Left forelimb (tissue), 1 donor: ENCODE measurements at places on chromosomes 2 and 18.

GRCh38 chr2:9030190-9030589 lies 26.7 kb upstream of the MBOAT2 start:
- no peak for DNase-seq

DNA sequence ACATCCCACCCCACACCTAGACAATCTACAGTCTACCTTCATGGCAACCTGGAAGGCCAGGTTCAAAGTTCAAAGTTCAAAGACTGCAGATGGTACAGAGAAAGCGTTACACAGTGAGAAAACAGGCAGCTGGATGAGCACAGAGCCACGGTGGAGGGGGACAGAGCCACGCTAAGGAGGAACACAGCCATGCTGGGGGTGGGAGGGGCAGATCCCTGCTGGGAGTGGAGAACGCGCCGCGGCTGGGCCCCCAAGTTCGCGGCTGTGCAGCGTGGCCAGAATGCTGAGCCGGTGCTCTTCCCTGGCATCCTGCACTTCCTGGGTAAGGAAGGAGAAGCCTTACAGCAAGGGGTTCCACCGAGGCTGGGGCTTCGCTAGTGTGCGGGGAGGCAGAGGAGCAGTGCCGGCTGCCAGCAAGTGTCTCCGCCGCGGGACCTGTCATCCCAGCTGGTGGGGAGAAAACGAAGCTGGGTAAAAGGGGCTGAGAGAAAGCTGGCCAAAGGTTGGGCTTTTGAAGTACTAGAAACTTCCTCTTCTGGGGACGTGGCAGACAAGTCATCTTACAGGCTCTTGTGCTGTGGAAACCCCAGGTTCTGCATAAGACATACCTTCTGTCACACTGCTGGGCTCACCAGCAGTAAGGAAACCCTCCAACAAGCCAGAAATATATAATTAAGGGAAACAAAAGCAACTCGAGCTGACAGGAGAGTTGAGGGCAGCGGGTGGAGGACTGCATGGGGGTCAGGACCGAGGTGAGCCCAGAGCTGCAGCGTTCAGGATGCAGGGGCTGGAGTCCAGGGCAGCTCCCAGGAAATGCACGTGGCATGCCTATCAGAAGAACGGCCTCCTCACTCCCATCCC lies 115.5 kb downstream of the HDAC4 start:
- no peak for DNase-seq

GRCh38 chr2:8196316-8196715 lies 485.5 kb upstream of the ID2 start:
- no peak for DNase-seq

DNA sequence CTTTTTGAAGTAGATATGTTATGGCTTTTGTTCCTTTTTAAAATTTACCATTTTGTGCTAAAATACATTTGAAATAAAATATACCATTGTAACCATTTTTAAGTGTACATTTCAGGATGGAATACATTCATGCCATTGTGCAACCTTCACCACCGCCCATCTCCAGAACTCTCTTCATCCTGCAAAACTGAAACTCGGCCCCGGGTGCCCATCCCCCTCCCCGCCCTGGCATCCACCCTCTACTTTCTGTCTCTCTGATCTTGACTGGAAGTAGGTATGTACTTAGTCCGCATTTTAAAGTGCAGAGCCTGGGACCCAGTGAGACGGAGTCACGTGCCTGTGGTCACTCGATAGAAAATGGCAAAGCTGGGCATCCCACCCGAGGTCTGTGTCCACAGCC lies 45.6 kb downstream of the DIPK1C start:
- no peak for DNase-seq

- no peak for DNase-seq
Observed at GRCh38 chr18:25250474-25250851, 101.5 kb downstream of the ZNF521 start.

DNA sequence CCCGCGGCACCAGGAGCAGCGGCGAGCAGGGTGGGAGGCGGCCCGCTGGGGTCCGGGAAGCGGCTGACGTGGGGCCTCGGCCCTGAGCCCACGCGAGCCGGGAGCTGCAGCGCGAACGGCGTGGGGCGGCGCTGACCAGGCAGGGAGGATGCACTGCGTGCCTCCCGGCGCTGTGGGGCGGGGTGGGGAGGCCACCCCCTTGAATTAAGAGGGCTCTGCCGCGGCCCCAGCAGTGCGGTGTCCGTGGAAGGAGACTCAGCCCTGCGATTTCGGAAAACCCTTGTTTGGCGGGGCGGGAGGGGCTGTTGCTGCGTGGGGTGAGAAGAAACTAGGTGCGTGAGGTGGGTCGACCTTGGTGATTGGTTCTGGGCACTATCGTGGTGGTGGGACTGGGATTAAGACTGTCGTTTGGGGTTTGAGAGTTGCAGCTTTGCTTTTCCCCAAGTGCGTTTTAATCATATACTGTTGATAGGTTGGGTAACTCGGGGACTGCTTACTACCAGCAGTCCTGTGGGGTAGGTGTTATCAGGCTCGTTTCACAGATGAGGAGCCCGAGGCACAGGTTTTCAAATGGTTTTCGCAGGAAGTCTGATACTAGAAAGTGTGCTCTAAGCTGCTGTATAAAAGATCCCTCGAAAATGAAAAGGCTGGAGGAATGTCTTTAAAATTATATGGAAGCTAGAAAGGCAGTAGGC lies 722 bp downstream of the ACSL3 start:
- no peak for DNase-seq

- peak; percentile 53 for DNase-seq
Observed at GRCh38 chr2:71944183-71944550, 203.5 kb downstream of the CYP26B1 start.

- DNase-seq = no peak
Observed at GRCh38 chr2:219897456-219897855, 270.0 kb downstream of the SLC4A3 start.

DNA sequence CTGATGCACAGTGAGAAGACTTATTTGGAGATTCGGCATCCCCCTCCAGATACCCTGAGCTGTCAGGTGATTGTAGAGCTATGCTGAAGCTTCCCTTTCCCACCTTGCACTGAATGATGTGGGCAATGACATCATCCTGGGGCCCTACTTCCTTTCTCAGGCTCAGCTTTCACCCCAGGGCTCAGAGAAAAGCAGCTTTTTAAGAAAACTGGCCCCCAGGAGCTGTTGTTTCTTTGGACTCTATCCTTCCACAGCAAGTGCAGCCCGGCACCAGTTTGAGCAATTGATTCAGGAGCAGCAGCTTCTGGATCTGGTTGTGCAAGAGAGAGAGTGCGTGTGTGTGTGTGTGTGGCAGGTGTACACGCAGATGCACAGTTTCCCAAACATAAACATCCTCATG lies 251.3 kb downstream of the ANAPC1 start:
- no peak for DNase-seq

- DNase-seq = no peak
Observed at GRCh38 chr2:57504787-57505186, 541.8 kb upstream of the VRK2 start.

DNA sequence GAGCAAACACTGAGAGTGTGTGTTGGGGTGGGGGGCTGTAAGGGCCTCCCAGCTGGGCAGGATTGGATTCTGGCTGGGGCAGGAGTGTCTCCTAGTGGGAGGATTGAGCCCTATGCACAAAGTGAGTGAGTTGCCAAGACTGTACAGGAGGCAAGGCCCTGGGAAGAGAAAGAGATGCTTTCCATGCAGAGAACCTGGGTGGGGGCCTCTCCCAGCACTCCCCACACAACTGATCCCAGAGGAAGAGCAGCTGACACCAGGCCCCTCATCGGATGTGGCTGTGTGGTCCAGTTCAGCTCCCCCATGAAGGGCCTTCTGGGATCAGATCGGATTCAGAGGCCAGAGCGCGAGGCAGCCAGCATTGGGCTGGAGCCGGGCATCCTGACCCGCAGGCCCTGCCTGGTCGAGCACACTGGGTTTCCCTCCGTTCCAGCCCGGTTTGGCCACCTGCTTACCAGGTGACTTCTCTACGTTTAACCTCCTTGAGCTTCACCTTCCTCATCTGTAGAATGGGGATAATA lies 49.4 kb upstream of the FAHD2A start:
- DNase-seq = no peak

GRCh38 chr2:174544156-174544555 lies 53.4 kb downstream of the WIPF1 start:
- DNase-seq = no peak

GRCh38 chr2:132439703-132440398 lies 23.2 kb downstream of the GPR39 start:
- DNase-seq = no peak

DNA sequence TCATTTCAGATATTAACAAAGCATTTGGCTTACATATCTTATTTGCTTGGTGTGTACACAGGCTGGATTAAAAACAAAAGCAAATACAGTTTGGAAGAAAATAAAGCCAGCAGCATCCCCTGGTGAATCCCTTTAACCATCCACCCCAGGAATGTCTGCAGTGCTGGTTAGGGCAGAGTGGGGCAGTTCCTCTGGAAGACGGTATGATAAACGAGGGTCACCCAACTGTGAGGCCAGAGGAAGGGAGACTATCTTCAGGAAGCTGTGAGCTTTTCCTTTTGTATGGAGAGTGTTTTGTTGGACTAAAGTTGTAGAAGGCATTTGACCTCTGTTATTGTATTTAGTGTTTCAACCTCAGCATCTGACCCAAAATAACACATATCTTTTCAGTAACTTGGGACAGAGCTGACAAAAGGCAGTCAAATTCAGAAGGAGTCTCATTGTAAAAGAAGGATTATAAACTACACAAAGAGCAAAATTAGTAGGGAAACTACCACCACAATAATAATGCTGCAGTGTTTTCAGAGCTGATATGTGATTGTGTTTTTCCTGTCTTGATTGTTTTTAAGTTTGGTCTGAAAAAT lies 159.1 kb downstream of the FMNL2 start:
- DNase-seq = no peak

- no peak for DNase-seq
Observed at GRCh38 chr2:73917696-73918207, 8.9 kb upstream of the DGUOK start.

GRCh38 chr18:63307551-63308200 lies 11.9 kb downstream of the BCL2 start:
- DNase-seq = no peak

- DNase-seq = no peak
Observed at GRCh38 chr2:237763812-237764211, 34.8 kb upstream of the RBM44 start.

DNA sequence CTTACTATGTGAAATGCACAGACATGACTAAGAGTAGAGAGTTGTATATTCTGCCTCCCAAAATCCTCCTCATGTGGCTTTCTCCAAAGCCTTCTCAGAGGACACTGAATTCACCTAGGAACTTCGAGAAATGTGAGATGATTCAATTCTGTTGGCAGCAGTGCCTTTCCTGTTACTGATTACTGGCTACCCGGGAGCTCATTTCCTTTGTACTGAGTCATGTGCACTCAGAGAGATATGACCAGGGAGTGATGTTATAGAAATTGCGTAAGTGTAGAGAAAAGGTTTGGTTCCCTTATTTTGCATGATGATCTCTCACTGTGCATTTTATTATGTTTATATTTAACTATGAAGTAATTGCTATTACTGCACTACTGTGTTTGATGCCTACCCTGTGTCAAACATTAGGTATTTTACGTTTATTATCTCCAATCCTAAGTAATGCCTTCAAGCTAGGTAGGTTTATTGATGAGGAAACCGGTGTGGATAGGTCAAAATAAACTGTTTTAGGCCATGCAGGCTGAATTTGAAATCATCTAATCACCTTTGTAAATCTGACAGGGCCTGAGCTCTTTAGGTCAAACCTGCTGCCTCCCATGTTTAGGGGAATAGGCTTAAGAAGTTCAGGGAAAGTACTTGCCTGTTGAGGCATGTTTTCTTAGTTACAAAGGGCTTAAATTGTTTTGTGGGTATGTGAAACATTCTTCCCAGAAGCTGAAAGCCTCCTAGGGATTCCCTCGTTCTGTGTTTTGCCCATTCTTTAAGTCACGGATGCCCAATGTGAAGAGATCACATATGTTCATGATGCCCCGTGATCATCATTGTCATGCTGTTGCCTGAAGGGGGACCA lies 86.8 kb downstream of the FMNL2 start:
- no peak for DNase-seq

DNA sequence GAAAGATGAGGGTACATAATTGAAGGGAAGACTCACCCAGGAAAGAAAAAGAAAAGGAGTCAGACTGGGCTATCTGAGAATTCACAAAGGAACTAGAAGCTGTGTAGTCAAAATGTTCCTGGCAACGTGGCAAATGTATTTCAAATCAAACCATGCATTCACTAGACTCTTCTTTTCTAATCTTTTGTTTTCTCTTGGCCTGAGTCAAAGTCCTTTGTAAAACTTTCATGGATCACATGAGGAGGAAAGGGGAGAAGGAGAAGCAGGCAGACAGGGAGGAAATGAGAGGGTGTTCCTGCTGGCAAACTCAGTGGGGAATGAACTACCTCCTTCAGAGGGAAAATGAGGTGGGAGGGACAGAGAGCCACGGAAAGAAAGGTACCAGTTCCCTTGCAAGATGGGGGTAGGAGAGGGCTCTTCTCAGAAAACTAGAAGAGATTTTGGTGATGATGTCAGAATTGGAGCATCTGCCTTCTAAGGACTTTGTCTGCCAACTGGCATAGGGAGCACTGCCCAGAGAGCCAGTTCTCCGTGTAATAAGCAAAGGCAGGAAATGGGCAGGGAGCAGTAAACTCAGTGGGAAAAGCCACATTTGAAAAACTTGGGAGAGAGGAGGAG lies 51.4 kb downstream of the SLC8A1 start:
- no peak for DNase-seq

DNA sequence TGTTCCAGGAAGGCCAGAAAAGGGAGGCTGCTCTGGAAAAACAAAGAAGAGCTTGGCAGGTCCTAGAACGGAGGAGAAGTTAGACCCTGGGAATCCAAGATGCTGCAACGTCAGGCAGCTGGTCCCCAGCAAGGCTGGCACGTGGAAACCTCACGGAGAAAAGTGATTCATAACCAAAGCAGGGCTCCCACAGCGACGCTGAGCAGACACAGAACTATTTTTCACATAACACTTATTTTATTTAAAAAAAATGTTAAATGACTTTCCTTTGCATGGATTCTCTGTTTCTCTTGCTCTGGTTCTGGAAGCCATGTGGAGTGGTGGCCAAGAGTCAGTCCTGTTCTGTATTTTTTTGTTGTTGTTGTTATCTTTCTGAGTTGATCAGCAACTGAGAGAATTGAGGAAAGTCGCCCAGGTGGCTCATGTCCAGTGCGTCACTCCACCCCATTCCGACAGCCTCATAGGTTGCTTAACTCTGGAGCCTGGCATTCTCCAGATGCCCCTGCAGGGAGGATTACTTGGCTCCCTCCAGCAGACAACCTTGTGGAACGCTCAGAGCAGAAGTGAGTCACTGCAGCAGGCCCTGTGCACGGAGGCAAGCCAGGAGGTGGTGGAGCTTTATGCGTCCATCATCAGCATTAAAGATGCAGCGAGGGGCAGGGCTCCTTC lies 229.9 kb upstream of the HDAC4 start:
- DNase-seq = no peak

DNA sequence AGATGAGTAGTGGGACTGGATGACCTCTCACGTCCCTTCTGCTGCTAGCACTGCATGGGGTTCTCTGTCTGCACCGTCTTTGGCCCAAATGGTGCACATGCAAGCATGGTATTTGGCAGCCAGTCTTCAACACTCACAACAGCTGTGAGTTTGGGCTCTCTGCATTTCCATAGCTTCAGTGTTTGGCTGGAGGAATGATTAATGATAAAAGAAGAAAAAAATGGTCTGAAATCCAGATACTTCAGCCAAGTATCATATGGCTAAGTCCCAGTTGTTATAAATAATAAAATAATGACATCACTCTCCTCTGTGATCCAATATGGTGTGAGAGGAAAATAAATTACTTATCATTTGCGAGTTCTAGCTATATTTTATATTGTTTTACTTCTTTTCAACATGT lies 173.3 kb downstream of the DCDC2C start:
- no peak for DNase-seq
